ENCODE measurements at places on chromosomes 6 and 20. TPM values are rescaled to one million over a fixed set of nuclear protein-coding genes. Genes with fewer than 3 reads are reported as not detected.

- H3K4me3 ChIP-seq, result no peak overlapping the region
- H3K4me1 ChIP-seq, result peaks cover 21% of the 10 kb centered on the region
- no peak overlapping the region for H3K27ac ChIP-seq
- no peaks in the 10 kb centered on the region for H3K27me3 ChIP-seq
Measured at GRCh38 chr6:41002168-41002567, 36.9 kb downstream of the UNC5CL start.

DNA sequence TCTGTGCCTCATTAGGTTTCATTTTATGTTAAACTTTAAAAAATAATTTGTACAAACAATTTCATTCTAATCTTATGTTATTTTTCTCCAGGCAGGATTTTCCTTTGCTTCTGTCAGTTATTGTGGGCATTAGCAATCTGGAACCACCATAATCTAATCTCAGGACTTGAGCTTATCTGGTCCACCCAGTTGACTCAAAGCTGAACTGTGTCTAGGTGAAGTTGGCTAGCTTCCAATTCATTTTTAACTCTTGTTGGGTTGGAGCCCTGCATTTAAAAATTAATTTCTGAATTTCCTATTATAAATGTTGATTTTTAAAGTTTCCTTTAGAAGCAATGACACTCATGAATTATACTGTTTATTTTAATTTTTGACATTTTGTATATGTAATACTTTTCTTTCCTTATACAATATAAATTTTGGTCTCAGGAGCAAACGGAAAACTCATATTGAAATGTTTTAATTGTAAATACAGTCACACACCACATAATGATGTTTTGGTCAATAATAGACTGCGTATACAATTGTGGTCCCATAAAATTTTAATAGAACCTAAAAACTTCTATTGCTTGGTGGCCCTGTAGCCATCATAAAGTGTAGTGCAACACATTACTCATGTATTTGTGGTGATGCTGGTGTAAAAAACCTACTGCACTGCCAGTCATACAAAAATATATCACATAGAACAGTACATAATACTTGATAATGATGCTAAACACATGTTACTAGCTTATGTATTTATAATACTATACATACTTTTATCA, 121.3 kb downstream of the CLVS2 start:
- H3K4me1 ChIP-seq, result no peaks in the 10 kb centered on the region
- no peaks in the 10 kb centered on the region for H3K36me3 ChIP-seq
- no peak overlapping the region for H3K4me3 ChIP-seq

- H3K4me1 ChIP-seq, result no peaks in the 10 kb centered on the region
- H3K27me3 ChIP-seq, result no peaks in the 10 kb centered on the region
- no peaks in the 10 kb centered on the region for H3K36me3 ChIP-seq
- no peak for DNase-seq
Measured at GRCh38 chr20:61521687-61522420, 269.8 kb downstream of the CDH4 start.

- H3K27ac ChIP-seq, result no peak overlapping the region
- no peak for DNase-seq
- H3K4me3 ChIP-seq, result no peak overlapping the region
- no peaks in the 10 kb centered on the region for H3K36me3 ChIP-seq
Measured at GRCh38 chr6:43845646-43846045, 75.6 kb downstream of the VEGFA start.

GRCh38 chr20:36135159-36135558, 19.4 kb upstream of the EPB41L1 start:
- DNase-seq, result no peak
- no peak overlapping the region for H3K4me3 ChIP-seq
- H3K36me3 ChIP-seq, result no peaks in the 10 kb centered on the region
- H3K4me1 ChIP-seq, result no peaks in the 10 kb centered on the region
- no peaks in the 10 kb centered on the region for H3K27me3 ChIP-seq

GRCh38 chr20:62267543-62267942, 29.2 kb downstream of the OSBPL2 start:
- H3K27me3 ChIP-seq, result no peaks in the 10 kb centered on the region
- no peak overlapping the region for H3K4me3 ChIP-seq
- no peak overlapping the region for H3K27ac ChIP-seq
- peaks cover 16% of the 10 kb centered on the region for H3K36me3 ChIP-seq
- no peak for DNase-seq
- no peaks in the 10 kb centered on the region for H3K4me1 ChIP-seq

- no peak overlapping the region for H3K27ac ChIP-seq
- DNase-seq, result no peak
- H3K36me3 ChIP-seq, result no peaks in the 10 kb centered on the region
- H3K27me3 ChIP-seq, result peaks cover 19% of the 10 kb centered on the region
- H3K4me1 ChIP-seq, result peaks cover 41% of the 10 kb centered on the region
- no peak overlapping the region for H3K4me3 ChIP-seq
Measured at GRCh38 chr6:35729722-35730121, 7.1 kb upstream of the ARMC12 start.

DNA sequence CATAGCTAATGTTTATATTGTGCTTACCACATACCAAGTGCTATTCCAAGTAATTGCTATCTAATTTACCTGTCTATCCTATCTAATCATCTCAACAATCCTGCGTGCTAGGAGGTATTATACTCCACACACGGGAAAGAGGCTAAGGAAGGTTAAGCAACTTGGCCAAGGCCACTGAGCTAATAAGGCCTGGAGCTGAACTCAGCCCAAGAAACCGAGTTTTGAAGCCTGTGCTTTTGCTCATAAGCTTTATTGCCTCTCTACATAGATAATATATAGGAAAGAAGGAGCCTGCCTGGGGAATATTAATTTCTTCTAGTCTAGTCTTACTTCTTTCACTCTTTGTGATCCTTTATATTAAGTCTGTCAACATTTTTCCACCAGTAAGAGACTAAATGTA, 67.8 kb upstream of the ADGRF4 start:
- no peaks in the 10 kb centered on the region for H3K36me3 ChIP-seq
- DNase-seq, result no peak
- no peak overlapping the region for H3K27ac ChIP-seq
- H3K4me1 ChIP-seq, result no peaks in the 10 kb centered on the region

DNA sequence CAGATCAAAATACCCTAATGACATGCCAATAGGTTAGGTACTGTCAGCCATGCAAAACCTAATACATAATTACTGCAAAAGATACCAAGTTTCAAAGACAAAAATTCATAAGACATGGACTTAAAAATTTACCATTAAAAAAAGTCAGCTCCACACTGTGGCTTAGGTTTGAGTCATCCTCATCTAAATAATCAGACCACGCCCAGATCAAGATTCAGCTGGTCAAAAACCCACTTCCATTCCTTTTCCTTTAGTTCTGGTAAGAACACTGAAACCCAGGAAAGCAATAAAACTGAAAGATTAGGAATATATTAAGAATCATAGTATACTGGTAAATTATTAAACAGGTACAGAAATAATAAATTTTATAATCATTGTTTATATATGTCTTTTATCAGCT, 81.0 kb upstream of the ASF1A start:
- H3K4me1 ChIP-seq, result 0 out of 2 replicates have a peak, but pooled peaks cover 7% of the 10 kb centered on the region
- H3K27ac ChIP-seq, result no peak overlapping the region
- H3K4me3 ChIP-seq, result no peak overlapping the region

GRCh38 chr6:130447374-130447773, 81.6 kb downstream of the TMEM200A start:
- H3K4me1 ChIP-seq, result no peaks in the 10 kb centered on the region
- no peak overlapping the region for H3K27ac ChIP-seq
- H3K36me3 ChIP-seq, result no peaks in the 10 kb centered on the region
- no peak for DNase-seq
- H3K27me3 ChIP-seq, result no peaks in the 10 kb centered on the region

- no peaks in the 10 kb centered on the region for H3K27me3 ChIP-seq
- no peaks in the 10 kb centered on the region for H3K4me1 ChIP-seq
- H3K27ac ChIP-seq, result no peak overlapping the region
- no peak overlapping the region for H3K4me3 ChIP-seq
- no peaks in the 10 kb centered on the region for H3K36me3 ChIP-seq
Measured at GRCh38 chr6:10769419-10769818, 21.8 kb downstream of the TMEM14B start.

DNA sequence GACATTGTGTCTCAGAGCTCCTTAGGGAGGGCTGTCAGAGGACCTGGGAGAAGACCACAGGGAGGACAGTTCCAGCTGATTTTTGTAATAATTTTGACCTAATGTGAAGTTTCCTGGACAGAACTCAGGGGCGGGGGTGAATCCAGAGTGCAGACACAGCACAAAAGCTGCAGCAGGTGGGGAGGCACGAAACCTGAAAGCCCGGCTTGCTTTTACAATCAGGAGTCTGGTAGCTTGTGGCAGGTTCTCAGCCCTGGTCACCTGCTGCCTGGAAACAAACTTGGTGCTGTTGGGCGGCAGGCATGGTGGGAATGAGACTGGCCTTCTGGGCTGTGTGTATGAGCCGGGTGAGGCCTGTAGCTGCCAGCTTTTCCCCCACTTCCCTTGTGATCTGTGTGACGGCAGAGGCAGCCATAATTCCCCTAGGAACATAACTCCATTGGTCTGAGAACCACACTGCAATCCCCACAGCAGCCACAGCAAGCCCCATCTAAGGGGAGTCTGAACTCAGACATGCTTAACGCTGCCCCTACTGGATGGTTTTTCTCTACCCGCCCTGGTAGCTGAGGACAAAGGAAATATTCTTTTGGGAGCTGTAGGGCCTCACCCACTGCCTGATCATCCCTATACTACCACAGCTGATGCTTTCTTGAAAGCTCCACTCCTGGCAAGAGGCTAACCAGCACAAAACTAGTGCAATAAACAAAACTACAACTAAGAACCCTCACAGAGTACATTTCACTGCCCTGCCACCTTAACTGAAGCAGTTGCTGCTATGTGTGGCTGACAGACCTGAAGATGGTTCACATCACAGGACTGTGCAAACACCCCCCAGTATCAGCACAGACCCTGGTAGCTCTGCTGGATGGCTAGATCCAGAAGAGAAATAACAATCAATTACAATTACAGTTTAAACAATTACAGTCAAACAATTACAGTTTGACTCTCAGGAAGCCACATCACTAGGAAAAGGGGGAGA, 1055.1 kb upstream of the GJE1 start:
- DNase-seq, result peak; percentile 86
- no peak overlapping the region for H3K27ac ChIP-seq
- H3K4me3 ChIP-seq, result no peak overlapping the region
- no peaks in the 10 kb centered on the region for H3K27me3 ChIP-seq
- H3K4me1 ChIP-seq, result no peaks in the 10 kb centered on the region

DNA sequence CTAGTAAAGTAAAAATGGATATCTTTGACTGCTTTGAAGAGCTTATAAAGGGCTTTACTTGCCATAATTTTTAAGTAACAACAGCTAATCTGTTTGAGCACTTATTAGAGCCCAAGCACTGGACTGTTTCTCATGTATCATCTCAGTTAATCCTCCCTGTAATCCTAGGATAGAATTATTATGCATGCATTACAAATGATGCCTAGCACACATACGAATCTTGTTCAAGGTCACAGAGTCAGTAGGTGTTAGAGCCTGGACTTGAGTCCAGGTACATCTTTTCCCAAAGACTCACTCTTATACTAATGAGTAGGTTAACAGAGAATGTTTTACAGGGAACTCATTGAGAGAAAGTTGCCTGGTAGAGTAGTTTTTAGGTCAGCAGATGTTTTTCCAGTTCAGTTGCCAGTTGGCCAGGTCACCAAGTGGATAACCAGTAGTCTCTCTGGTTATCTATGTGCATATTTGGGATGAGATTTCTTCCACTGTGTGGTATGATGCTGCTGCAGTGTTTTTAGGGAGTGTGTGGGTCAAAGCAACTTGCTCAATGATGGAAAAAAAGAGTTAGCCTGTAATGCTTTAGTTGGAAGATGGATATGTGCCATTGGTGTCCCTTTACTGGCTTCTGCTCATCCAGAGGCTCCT, 32.3 kb upstream of the LAMA4 start:
- no peak overlapping the region for H3K4me3 ChIP-seq
- H3K4me1 ChIP-seq, result peaks cover 9% of the 10 kb centered on the region
- DNase-seq, result no peak
- no peak overlapping the region for H3K27ac ChIP-seq

GRCh38 chr6:47034926-47035325, 7.2 kb downstream of the ADGRF1 start:
- H3K27me3 ChIP-seq, result no peaks in the 10 kb centered on the region
- no peaks in the 10 kb centered on the region for H3K36me3 ChIP-seq
- H3K4me1 ChIP-seq, result peaks cover 13% of the 10 kb centered on the region
- no peak overlapping the region for H3K4me3 ChIP-seq

- no peak overlapping the region for H3K4me3 ChIP-seq
- no peak for DNase-seq
- no peaks in the 10 kb centered on the region for H3K36me3 ChIP-seq
- no peak overlapping the region for H3K27ac ChIP-seq
Measured at GRCh38 chr6:81895511-81896185, 143.2 kb upstream of the TENT5A start.

GRCh38 chr6:30394139-30394538, 49.2 kb downstream of the RPP21 start:
- DNase-seq, result no peak
- no peak overlapping the region for H3K4me3 ChIP-seq
- H3K4me1 ChIP-seq, result peaks cover 5% of the 10 kb centered on the region
- H3K27me3 ChIP-seq, result 0 out of 2 replicates have a peak, but pooled peaks cover 5% of the 10 kb centered on the region

Gene HTR1B
- 0.58 TPM for total RNA-seq

Gene LY6G5C
- total RNA-seq, result not detected

Gene MAS1L
- not detected for total RNA-seq

Gene UNC5CL
- 1.2 TPM for total RNA-seq

Gene JAG1
- 42.0 TPM for total RNA-seq

Gene CEP250
- 28.0 TPM for total RNA-seq

Gene HRH3
- total RNA-seq, result 5.2 TPM

Gene ADTRP
- total RNA-seq, result not detected

Gene BMP6
- total RNA-seq, result 3.1 TPM

Gene PMEPA1
- total RNA-seq, result 8.9 TPM

Gene FAM83C
- not detected for total RNA-seq

Gene DCBLD1
- total RNA-seq, result 25.7 TPM

Gene KDM1B
- total RNA-seq, result 9.0 TPM

Data from GM23338 (cell line).